Osteocyte (in vitro differentiated cells): ENCODE measurements at places on chromosomes 2 and 18. TPM values are rescaled to one million over a fixed set of nuclear protein-coding genes. Genes with fewer than 3 reads are reported as not detected.

Gene SALL3
- not detected in 2 replicates for total RNA-seq

GRCh38 chr2:227870710-227871374 is 589 bp upstream of the DAW1 start:
- no peak overlapping the region for H3K27ac ChIP-seq
- no peak for DNase-seq

- H3K27me3 ChIP-seq = peaks cover under 1% of the 10 kb centered on the region
- H3K4me1 ChIP-seq = no peaks in the 10 kb centered on the region
- DNase-seq = no peak
- H3K27ac ChIP-seq = no peak overlapping the region
- H3K4me3 ChIP-seq = no peak overlapping the region
Observed at GRCh38 chr18:32831781-32832180, 59.0 kb upstream of the KLHL14 start.

GRCh38 chr2:22282916-22283315 is 1102.1 kb upstream of the KLHL29 start:
- H3K27ac ChIP-seq = no peak overlapping the region
- no peaks in the 10 kb centered on the region for H3K4me1 ChIP-seq
- H3K27me3 ChIP-seq = no peaks in the 10 kb centered on the region
- H3K4me3 ChIP-seq = no peak overlapping the region

- H3K4me3 ChIP-seq = no peak overlapping the region
- peaks cover 29% of the 10 kb centered on the region for H3K36me3 ChIP-seq
- no peaks in the 10 kb centered on the region for H3K27me3 ChIP-seq
- no peak for DNase-seq
- H3K4me1 ChIP-seq = peaks cover 3% of the 10 kb centered on the region
Observed at GRCh38 chr18:80159713-80160636, 50.9 kb downstream of the ADNP2 start.

DNA sequence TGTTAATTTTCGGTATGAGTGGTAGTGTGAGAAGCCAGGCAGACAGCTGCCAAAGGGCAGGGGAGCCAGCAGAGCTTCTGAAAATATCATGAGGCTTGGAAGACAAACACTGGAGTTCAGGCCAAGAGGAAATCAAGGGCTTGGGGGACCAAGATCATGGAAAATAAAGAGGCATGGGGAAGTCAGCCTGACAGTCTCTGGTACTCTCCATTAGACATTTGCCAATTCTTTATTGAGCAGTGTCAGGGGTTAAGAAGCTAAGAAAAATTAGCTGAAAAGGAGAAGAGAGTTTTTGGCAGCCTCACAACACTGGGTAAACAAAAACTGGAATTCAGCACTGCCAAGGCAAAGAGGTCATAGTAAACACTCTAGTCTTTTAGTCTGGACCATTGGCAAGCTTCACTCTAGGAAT is 612.7 kb downstream of the EPHA4 start:
- no peak overlapping the region for H3K27ac ChIP-seq
- H3K36me3 ChIP-seq = no peaks in the 10 kb centered on the region
- DNase-seq = no peak
- H3K4me1 ChIP-seq = peaks cover 8% of the 10 kb centered on the region
- no peak overlapping the region for H3K4me3 ChIP-seq
